Suppressor macrophage treated with lipopolysaccharide for 1 hour (primary cell): ENCODE measurements at places on chromosomes 3 and 15.

GRCh38 chr3:108664266-108664665 lies 74.7 kb downstream of the DZIP3 start:
- DNase-seq: no peak

GRCh38 chr3:3744826-3745225 lies 54.4 kb upstream of the LRRN1 start:
- no peak for DNase-seq

- DNase-seq: no peak
Observed at GRCh38 chr3:190097025-190097424, 23.7 kb downstream of the P3H2 start.

DNA sequence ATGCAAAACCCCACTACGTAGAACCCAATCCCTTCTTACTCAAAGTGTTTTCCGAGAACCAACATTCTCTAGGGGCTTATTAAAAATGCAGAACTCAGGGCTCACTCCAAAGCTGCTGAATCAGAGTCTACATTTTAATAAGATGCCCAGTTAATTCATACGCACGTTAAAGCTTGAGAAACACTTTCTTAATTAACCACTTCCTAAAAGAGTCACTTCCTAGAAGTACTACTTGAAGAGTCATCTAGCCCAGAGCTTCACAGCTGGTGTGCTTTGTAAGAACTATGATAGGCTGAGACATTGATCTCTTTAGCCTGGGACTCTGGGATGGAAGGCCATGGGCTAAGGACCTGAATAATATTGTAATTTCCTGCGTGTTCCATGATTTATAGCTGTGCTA lies 9.0 kb downstream of the COL6A5 start:
- peak; percentile 27 for DNase-seq

- no peak for DNase-seq
Observed at GRCh38 chr15:92936693-92937092, 36.6 kb downstream of the CHD2 start.

DNA sequence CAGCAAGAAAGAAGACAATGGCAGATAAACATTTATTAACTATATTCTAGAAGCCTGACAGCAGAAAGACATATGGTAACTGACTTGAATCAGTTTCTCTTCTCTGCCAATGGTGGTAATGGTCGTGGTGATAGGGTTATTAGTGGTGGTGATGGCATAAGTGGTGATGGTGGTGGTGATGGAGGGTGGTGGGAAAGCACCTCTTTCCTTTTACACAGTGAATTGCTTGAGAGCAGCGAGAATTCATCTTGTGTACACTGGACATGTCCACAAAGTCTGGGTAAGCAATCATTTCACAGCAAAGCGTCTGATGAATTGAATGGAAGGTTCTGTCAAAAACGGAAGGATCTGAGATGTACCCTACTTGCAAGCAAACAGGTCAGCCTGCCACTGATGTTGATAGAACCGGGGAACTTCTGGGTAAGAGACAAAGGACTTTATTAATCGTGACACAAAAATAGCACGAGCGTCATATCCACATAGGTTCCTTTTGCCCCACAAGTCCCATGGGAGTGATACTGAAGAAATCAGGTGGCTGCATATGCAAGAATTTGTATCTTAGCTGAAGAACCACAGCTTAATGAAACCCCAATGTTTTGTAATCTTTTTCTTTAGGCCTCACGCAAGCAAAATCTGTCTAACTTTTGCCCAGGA lies 23.5 kb upstream of the TBC1D5 start:
- DNase-seq: no peak

DNA sequence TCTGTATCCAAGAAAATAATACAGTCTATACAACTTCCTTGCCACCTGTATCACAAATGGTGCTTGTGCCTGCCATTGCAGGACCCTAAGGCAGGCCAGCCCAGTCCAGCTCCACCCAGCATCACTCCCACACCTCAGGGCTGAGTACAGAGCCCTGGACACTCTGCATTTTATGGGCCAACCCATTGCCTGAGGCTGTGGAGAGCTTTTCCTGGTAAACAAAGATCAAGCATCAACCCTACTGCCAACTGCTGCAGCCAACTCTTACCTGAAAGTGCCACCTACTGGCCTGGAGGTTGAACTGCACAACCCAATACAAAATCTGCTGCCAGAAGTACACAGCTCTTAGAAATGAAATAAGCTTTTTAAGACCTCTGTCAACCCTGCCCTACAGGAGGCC lies 1082.2 kb downstream of the NAALADL2 start:
- DNase-seq: peak; percentile 1

DNA sequence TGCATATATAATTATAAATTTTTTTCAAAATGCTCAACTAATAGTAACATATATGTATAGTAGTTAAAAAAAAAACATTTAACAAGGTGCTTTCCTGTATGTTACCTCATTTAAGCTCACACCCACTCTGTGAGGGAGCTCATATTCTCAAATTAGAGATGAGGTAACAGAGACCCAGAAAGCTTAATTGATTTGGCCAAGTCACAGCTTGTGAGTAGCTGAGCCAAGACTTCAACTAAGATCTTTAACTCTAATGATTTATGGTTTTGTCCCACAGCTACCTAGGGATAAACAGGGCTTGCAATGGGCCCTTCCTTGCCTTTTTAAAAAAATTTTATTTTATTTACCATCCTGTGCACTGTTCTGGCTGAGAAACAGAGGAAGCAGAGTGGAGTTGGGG lies 230.0 kb upstream of the GOLIM4 start:
- no peak for DNase-seq

- peak; percentile 86 for DNase-seq
Observed at GRCh38 chr3:154799800-154800199, 280.3 kb upstream of the MME start.

DNA sequence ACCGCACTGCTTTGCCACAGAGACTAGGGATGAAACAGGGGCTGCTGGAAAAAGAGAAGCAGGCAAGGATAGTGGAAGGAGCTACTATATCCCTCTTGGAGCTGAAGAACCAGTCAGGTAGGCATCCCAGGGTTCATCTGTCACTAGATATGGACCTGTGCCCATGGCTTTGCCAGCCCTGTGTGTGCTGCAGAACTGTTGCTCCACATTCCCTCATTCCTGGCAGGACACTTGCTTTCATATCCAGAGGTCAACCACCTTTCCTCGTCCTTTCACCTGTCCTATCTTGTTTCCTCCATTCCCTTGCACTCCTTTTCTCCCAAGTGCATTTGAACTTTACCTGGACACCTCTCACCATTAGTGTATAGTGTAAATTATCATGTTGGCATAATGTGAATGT lies 12.0 kb downstream of the SNRK start:
- DNase-seq: no peak

DNA sequence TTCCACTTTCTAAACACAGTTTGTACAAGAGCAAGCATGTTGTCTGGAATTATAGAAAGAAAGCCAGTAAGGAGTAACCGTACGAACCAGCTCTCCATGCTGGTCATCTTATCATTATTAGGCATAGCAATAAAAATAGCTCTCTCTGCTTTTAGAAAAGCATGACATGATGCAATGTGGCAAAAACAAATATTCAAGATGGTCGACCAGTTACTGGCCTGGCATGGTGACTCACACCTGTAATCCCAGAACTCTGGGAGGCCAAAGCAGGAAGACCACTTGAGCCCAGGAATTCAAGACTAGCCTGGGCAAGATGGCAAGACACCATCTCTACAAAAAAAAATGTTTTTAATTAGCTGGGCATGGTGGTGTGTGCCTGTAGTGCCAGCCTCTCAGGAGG lies 2.6 kb upstream of the MAP4 start:
- DNase-seq: no peak

DNA sequence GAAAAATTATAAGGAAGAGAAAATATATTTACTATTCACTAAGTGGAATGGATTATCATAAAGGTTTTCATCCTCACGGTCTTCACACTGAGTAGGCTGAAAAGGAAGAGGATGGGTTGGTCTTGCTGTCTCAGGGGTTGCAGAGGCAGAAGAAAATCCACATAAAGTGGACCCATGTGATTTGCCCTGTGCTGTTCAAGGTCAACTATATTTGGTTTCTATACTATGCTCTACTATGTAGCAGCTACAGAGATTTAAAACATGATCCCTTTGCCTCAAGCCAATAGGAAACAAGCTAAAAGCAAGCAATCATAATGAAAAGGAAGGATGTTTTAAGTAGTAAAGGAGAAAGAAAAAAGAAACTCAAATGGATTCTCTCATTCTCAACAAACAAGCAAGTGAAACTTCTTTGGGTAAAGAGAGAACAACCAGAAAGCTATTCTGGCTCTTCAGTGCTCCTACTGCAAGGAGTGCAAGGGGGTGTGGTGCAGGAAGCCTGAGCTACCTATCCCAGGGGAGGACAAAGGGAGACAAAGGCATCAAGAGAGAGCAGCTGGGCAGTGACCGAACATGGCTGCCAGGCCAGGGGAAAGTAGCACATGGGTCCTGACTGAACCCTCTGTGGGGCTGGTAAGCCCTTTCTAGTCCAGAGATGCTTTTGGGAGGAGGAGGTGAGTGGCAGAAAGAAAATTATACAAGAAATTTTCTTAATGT lies 35.9 kb downstream of the SFMBT1 start:
- DNase-seq: no peak

GRCh38 chr3:63513791-63514190 lies 138.7 kb upstream of the SNTN start:
- no peak for DNase-seq

GRCh38 chr15:99719096-99719541 lies 14.1 kb downstream of the LYSMD4 start:
- DNase-seq: no peak

GRCh38 chr15:47407692-47408091 lies 309.6 kb upstream of the SEMA6D start:
- no peak for DNase-seq

DNA sequence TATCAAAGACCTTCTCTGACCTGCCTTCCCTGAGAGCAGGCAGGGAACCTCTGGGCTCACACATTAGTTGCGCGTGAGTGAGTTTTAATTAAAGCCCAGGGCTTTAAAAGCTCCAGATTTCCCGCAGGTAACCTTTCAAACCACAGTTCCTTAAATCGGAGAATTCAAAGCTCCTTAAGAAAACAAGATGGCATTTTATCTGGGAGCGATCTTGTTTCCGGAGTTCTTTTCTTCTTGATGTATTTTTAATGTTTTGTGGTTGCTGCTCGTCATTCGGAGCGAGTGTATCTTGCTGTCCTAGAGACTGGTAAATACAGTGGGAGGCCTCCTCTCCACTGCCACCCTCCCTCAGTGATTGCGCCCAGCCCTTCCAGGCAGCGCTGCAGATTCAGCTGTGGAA lies 284.3 kb downstream of the CLSTN2 start:
- DNase-seq: no peak

- DNase-seq: no peak
Observed at GRCh38 chr3:57852896-57853295, 96.8 kb downstream of the SLMAP start.

GRCh38 chr3:157063469-157063868 lies 96.5 kb downstream of the CCNL1 start:
- no peak for DNase-seq
